ENCODE measurements at places on chromosomes 7 and 10.
A peak's percentile ranks its signal among the peaks of the same experiment; 100 is the strongest.

- DNase-seq = no peak
These were observed 45.4 kb downstream of the PODXL start for GRCh38 chr7:131511071-131511470.

DNA sequence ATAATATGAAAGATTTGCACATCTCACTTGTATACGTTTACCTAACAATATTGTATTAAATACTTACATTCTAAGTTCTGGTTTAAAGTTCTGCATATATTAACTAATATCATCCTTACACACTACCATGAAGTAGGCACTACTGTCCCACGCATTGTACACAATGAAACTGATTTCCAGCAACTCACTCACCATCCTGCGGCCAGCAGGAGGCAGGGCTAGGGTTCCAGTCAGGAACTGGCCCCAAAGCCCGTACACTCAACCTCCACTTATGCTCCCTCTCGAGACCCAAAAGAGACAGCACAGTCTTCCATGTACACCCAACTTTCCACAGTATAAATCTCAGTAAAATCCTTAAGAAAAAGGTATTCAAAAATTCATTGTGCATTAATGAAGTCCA lies 41.4 kb downstream of the GRID1 start:
- no peak for DNase-seq

DNA sequence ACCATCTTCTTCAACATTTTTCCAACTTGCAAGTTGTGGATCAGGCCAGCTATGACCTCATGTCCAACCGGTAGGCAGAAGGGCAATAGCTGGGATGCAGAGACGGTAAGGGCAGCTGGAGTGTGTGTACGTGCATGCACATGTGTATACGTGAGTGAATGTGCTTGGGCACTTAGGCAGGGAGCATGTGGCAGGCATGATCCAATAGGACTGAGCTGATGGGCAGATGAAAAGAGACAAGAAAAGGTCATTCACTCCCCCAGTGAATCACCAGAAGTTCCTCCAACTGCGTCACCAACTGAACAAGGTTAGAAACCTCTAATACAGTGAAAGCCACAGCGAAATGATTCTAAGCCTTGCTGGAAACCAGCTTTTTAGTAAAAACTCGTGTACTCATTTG lies 176.1 kb downstream of the FGFR2 start:
- DNase-seq = no peak

DNA sequence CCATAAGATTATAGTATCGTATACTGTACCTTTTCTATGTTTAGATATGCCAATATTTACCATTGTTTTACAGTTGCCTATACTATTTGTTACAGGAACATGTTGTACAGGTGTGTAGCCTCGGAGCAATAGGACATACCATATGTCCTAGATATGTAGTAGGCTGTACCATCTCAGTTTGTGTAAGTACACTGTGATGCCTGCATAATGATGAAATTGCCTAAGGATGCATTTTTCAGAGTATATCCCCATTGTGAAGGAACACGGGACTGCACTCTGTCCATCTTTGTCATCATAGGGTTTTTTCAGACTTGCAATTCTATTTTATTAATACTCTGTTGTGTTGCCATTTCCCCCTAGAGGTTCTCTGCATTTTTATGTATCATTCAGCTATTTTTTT lies 50.1 kb downstream of the MCU start:
- DNase-seq = no peak

- DNase-seq = no peak
These were observed 86.6 kb upstream of the CYTH3 start for GRCh38 chr7:6359021-6359420.

- no peak for DNase-seq
These were observed 11.1 kb downstream of the FAS start for GRCh38 chr10:89001729-89002072.

DNA sequence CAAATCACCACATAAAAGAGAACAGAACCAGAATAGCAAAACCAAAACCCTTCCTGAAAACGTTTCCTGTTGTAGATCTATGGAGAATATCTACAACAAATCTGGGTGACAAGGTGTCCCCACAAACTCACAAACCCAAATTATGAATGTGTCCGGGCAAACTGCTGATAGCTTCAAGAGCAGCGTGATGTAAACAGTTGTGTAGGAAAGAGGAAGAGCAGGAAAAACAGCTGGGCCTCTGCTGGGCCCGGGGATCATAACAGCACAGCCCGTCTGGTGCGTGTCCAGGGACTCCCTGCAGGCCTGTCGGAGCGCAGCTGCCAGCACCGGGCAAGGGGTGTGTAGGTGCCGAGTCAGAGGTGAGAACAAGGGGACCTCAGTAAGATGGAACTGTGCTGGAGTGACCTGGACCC lies 53.7 kb downstream of the KCNH2 start:
- DNase-seq = no peak

DNA sequence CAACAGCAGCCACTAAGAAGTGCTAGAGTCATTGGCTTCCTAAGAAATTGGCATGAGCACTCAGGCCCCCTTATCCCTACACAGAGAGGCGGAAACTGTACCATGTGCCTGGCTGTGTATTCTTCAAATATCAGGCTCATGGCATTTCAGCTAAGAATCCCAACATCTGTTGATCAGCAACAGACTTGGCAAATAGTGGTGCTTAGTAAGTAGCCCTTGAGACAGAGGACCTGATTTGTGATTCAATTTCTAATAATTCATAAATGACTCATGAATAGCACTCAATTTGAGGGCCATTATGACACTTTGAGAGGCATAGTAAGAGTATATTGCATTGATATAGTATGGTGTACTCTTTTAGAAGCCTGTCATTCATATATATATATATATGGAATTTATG lies 309.1 kb downstream of the LRMDA start:
- DNase-seq = no peak

DNA sequence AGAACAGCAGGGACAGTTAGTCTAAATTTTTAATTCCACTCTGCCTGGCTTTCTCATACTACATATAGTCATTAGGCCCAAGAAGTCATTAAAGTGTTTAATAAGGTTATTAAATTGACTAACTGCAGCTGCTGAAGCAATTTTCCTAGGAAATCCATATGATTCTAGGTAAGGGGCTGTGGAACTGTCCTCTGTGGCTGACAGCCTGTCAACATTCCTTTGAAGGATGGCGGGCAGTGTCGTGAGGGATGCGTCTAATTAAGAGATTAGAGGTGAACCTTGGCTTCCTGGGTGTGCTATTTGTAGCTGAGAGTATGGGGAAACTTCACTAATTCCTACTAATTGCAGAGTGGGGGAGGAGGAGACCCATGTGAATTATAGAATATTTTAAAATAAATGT lies 64.6 kb downstream of the SNX10 start:
- no peak for DNase-seq

DNA sequence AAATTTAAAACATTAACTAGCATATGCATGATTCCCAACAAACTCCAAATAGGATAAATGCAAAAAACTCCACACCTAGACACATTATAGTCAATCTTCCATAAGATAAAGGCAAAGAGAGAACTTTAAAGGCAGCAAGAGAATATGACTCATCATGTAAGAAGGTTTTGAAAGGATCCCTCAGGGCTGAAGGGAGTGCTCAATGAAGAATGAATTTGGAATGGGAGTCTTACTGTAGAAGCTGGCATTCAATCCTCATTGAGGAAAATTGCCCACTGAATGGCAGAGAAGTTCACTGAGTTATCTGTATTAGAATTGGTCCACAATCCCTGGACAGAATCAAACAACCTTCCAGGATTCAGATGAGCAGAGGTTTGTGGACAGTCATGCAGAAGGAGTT lies 26.1 kb upstream of the ZNF365 start:
- no peak for DNase-seq

GRCh38 chr10:10527861-10528562 lies 489.7 kb upstream of the CELF2 start:
- DNase-seq = no peak

GRCh38 chr10:6220418-6221191 lies 17.9 kb downstream of the PFKFB3 start:
- no peak for DNase-seq

- DNase-seq = no peak
These were observed 995.5 kb upstream of the C7orf33 start for GRCh38 chr7:147595042-147595441.

DNA sequence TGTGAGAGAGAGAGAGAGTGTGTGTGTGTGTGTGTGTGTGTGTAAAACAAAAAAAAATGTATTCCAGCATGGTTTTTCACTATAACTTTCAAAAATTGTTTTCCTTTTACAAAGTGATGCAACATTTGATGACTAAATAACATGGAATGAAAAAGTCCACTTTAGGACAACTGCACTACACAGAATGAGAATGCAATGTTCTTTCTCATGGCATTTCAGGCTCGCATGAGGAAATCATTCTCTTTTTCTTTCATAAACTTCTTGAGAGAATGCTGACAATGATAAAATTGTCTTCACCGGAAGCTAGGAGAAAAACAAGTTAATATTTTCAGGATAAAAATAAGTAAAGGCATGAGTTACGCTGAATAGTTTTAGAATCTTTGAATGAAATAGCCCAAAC lies 53.7 kb downstream of the SLC16A12 start:
- peak; percentile 81 for DNase-seq

GRCh38 chr7:93941945-93942344 lies 20.4 kb downstream of the GNG11 start:
- DNase-seq = no peak

DNA sequence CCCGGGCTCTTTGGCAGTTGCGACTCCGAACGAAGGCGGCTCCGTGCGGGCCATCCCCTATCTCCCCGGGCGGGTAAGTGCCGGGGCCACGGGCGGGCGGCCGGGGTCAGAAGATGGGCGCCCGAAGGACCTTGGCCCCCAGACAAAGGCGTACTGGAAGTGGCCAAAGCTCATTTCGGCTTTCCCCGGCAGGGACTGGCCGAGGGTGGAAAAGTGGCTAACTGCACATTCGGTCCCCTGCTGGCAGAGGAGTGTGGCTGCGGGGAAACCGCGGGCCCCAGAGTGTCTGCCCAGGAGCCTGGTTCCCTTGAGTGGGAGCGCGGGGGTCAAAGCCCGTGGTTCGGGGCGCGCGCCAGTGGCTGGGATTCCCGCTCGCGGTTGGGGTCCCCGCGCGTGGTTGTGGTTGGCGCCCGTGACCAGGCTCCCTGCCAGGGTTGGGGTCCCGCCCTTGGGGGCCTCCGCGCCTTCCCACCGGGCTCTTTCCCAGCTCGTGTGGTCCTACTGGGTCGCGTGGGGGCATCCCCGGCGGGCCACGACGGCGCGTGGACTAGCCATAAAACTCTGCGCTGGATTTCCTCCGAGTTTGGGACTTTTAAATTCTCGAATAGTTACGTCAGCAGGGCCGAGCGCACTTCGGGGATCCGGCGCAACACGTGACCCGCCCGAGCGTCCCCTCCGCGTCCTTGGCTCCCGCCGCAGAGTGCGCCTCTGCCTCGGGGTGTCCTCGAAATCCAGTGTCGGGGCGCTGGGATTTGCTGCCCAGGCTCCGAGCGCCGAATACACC lies 124.4 kb downstream of the TACC2 start:
- peak; percentile 45 for DNase-seq

GRCh38 chr10:22710139-22710745 lies 4.1 kb downstream of the PIP4K2A start:
- no peak for DNase-seq

- DNase-seq = no peak
These were observed 186.0 kb upstream of the GDF10 start for GRCh38 chr10:47113907-47114500.

DNA sequence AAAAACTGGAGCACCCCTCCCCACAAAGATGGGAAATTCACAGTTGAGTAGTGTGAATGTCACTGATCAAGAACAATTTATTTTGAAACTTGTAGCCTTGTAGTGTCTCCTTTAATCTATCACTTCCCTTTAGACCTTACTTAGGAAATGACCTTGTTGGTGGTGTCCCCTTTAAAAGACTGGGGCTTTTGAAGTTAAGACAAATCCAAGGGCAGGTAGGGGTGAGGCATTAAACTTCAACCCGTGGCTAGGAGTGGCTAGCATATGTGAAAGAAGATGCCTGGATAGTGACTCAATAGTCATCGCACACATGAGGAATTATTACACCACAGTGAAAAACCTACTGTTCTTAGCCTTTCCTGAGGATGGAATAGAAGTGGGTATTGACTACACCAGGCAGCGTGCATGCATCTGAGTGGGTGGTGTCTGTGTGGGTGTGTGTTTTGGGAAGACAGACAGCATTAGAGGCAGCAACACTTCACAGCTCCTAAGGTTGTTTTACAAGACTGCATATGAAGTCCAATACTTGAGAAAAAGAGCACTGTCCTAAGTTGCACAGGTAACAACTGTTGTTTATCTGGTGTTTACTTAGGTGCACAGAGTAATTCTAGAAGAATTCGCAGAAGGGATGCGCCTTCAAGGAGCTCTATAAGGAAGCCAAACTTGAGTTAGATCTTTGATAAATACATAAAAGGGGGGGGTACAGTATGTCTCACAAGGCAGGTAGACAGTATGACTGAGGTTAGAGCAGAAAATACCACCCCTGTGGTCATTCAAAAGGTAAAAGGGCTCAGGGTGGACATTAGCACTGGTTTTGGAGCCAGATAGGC lies 32.9 kb downstream of the ABLIM1 start:
- DNase-seq = no peak

DNA sequence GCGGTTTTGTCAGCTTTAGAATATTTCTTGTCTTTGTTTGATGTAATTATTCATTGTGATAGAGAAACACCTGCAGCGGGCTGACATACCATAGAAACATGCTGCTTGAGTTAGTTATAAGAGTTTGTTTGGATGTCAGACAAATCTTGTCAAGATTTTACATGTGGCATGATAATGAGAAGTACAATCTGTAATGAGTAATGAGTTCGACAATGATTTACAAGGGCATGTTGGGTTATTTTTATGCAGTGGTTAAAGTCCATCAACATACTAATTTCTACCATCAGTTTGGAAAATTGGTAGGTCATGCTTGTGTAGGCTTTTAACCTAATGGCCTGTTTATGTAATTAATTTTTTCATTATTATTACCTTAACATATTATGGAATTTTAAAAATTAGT lies 31.3 kb downstream of the FZD1 start:
- DNase-seq = no peak

GRCh38 chr10:127578259-127578960 lies 29.3 kb downstream of the NPS start:
- DNase-seq = no peak

GRCh38 chr7:35649711-35650110 lies 45.2 kb downstream of the HERPUD2 start:
- DNase-seq = no peak

GRCh38 chr7:83457022-83457892 lies 191.7 kb downstream of the SEMA3E start:
- DNase-seq = no peak

DNA sequence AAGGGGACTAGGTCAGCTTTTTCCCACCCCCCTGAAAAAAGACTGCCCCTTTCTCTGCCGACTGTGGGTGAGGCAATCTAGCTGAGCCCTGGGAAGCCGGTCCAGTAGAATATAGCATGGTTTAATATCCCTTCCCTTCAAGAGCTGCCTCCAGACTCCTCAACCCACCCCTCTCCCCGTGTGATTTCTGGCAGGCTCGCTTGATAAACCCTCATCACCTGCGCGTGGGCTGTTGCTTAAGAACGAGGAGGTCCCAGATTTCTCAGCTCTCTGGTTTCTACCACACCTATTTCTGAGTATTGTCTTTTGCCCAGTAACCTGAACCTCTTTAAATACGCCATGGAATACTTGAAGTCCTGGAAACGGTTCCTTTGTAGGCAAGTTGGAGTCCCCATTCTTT lies 2.0 kb upstream of the LRRC4 start:
- no peak for DNase-seq

- DNase-seq = no peak
These were observed 75.1 kb downstream of the EXOC6 start for GRCh38 chr10:92923416-92923815.

Measured in GM04504 (cell line).